Effector memory CD8-positive, alpha-beta T cell (primary cell): ENCODE measurements at places on chromosomes 1 and 21.
A peak's percentile ranks its signal among the peaks of the same experiment; 100 is the strongest.

- DNase-seq = no peak
Observed at GRCh38 chr1:203169770-203170520, 5.7 kb downstream of the MYBPH start.

DNA sequence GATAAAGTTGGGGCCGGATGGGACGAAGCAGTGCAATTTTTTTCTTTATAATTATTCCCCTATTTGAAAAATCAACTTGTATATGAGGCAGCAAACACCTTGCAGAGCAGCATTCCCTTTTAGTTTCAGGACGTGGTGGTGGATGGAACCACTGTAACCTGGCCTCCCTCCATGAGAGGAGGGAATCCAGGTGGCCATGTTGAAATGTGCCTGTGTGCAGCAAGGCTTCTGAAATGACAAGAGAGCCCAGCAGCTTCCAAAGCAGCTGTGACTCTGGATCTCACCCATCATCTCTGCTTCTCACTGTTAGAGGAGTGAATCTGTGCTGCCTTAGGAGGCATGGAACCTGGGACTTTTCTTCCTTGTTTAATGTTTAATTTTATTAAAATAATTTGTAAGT, 42.3 kb downstream of the NFIA start:
- no peak for DNase-seq

DNA sequence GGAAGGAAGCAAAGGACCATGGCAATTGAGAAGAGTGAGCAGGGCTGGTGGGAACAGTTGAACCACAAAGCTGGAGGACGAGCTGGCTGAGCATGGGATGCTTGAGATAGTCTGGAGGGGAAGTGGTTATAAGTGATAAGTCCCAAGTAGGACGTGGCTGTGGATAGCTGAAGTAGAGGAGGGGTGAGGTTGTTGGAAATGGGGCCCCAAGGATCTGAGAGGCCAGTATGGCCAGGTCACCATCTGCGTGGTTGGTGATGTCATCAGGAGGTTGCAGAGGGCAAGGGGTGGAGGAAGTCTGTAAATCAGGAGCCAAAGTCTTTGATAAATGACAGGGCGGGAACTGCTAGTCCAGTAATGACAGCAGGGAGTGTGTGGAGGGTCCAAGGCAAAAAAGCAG, 11.0 kb upstream of the REN start:
- no peak for DNase-seq

DNA sequence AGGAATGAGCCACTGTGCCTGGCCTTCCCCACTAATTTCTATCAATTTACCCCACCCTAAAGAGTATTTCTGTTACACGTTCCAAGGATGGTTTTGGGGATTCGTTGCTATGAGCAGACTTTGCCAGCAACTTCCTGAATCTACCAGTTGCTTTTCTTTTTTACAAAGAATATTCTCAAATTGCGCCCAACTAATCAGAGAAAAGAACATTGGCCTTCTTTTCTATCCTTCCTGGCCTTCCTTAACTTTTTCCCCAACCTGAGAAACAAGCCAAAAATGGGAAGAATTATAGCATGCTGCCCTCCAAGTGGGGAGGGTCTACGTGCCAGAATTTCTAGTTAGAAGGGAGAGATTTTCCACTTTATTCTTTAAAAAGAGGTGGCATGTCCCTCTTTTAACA, 44.9 kb upstream of the SLC45A1 start:
- DNase-seq = no peak

DNA sequence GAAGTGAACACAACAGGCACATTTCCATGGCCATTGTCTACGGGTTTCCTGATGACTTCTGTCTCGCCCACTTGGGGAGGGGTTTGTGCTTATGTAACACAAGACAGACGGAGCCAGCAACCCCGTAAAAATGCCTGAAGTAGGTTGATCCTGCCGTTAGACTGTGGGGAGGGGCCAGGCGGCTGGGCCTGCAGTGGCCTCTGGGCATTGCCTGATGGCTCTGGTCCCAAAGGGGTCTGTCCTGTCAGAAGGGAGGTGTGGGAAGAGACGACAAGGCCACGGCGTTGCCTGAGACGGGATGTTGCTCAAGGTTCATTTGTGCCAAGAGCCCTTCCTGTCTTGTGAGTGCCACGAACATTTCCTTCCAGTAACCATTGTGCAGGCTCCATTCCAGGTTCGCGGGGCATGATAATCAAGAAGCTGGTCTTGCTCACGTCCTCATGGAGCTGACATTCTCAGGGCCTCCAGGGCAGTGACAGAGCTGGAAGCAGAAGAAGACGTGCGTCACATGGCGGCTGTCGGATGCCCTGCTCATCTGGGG, 44.7 kb downstream of the ABCG1 start:
- no peak for DNase-seq

DNA sequence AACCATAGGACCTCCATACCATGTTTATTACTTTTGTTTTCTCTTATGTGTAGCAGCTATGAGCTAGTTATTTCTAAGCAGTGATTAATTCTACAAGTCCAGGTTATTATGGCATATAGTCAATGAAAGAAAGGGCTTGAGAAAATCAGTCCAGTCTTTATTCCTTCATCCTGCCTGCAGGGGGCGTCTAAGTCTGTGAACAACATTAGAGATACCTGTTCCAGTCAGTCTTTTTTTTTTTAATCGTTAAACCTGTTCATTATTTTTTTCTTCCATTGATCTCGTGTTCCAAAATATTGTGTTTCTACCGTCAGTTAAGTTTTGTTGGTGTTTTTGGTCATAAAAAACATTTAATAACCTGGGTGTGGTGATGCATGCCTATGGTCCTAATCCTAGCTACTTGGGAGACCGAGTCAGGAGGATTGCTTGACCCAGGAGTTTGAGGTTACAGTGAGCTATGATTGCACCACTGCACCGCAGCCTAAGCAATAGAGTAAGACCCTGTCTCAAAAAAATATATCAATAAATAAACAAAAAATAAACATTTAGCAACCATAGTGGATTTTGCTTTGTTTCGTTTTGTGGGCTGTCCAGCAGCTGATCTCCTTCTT, 29.4 kb upstream of the CD2 start:
- DNase-seq = peak; percentile 75

DNA sequence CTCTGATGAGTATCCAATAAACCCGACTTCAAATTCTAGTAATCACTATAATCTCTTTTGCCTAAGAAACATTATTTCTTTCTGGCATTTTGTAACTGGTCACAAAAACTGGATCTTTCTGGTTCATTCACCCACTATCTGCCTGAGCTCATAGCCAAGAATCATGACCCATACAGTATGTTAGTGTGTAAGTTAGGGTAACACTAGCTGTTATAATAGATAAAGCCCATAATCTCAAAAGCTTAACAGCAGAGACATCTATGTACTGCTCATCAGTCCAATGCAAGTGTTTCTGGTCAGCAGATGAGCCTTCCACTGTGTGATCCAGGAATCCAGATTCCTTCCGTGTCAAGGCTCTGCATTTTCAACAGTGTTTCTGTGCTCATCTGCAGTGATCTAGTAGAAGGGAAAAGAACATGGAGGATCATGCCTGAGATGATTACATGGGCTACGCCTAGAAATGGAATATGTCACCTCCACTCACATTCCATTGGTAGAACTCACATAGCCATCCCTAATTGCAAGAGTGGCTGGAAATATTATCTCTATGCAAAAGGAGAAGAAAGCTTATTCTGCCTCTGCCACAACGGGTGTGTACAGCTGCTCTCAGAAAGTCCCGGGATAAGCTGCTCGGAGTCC, 27.7 kb downstream of the RRAGC start:
- DNase-seq = no peak

- DNase-seq = no peak
Observed at GRCh38 chr1:113617438-113618141, 141.7 kb downstream of the PHTF1 start.

- DNase-seq = no peak
Observed at GRCh38 chr1:1517973-1518620, 6.1 kb downstream of the ATAD3A start.

DNA sequence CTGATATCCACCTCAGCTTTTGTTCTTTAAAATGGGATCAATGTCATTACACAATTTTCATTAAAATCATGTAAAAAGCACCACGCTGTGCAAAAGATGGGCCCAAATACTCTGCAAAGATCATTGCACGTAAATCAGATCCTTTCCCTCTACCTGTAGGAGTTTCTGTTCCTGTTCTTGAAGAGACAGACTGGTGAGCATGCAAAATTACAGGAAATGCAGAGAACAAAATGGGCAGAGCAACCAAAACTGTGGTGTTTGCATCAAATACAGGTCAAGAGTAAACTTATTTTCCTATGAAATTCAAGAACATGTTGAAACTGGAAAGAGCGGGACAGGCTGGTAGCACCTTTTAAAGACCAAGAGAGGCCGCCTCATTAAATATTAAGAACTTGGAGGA, 294.9 kb upstream of the ADGRL2 start:
- no peak for DNase-seq

GRCh38 chr1:24150234-24151174, 7.6 kb upstream of the IL22RA1 start:
- DNase-seq = peak; percentile 92

- peak; percentile 85 for DNase-seq
Observed at GRCh38 chr1:167687919-167688519, 33.8 kb upstream of the MPZL1 start.

GRCh38 chr1:32448773-32449456, 16.0 kb upstream of the ZBTB8B start:
- no peak for DNase-seq

- DNase-seq = no peak
Observed at GRCh38 chr1:89035080-89035479, 12.4 kb upstream of the GBP3 start.

DNA sequence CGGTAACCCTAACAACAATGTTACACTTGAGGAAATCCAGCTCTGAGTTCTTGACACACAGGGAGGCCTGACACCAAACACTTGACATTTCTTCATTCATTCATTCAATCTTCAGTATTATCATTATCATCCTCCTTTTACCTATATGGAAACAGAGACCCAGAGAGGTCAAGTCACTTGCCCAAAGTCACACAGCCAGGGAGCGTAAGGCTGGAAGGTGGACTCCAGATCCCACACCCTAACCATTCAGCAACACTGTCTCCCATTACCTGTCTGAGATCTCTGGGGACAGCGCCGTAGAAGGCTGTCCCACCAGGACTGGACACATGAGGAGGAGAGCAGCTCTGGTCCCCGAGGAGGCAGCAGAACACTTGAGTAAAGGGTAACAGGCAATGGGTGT, 101.4 kb downstream of the SYF2 start:
- DNase-seq = no peak

DNA sequence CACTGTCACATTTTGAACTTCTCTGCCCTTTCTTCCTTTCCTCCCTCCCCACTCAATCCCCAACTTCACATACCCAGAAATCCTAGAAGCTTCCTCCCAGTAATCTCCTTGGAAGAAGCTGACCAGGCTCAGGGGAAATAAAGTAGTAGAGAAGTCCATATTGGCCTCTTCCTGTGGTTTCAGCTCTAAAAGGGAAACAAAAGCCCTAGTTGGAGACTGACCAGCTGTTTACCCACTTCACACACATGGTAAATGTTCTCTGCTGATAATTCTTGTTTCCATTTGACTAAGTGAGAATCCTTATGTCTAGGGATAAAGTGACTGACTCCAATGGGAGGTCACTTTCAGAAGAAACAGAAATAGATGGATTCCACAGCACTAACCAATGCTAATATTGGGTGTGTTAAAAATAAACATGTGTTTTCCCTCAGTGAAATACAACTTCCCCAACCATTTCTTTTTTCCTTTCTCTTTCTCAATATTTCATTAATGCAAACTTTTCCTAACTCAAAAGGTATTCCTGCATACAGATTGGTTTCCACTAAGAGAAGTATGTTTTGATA, 178.9 kb upstream of the DPT start:
- DNase-seq = no peak

- no peak for DNase-seq
Observed at GRCh38 chr1:65423884-65424572, 3.6 kb downstream of the LEPR start.

DNA sequence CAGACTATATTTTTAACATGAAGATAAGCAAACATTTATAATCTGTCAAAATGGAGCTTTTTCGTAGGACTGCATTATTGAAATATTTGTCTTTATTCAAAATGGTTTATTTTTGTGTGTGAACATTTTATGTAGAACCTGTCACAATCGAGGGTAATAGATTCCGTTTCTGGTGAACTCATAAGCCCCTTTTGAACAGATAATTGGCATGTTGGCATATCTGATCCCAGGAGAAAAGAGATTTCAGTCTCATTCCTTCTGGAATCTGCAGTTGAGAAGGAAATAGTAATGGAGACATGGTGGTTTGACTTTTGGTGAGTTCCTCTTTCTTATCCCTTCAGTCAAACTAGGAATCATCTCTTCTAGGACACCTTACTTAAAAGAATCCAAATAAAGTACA, 427.9 kb upstream of the B3GALT2 start:
- DNase-seq = no peak

GRCh38 chr1:108877348-108878159, 769 bp downstream of the GPSM2 start:
- DNase-seq = no peak

DNA sequence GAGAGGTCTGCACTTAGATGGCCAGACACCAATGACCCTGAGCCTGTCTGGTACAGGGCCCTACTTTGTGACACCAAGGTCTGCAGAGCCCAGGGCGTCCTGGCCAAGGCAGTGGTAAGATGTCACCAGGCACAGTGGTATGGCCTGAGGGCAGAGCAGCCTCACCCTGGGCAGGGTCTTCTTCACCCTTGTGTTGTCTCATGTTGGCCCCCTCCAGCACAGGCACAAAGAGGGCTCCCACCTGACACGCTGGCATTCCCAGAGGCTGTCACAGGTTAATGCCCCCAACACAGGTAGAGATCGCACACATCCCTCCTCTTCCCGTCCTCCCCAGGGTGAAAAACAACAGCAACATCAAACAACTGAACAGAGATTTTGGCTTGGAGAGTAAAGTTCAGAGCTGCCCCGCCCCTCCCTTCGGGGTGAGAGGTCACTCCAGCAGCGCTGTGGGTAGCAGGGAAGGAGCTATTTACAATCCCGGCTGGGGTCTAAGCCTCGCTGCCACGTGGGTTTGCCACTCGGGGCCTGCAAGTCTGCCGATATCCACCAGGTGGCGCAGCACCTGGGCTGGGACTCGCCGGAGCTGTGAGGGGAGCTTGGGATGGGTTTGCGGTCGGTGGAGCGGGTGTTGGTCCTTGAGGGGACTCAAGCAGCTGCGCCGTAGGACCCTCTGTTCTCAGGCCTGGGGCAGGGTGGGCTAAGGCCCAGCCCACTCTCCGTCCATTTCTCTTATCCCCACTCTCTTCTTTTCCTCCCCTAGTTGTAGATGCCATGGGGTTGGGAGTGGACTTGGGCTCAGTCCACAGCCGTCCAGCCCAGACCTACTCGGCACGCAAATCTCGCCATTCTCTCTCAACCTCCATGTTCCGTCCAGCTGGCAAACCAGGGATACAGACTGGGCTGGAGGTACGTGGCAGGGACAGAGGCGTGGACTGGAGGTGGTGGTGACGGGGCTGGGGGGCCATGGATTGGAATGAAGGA, 12.7 kb downstream of the EFNA3 start:
- DNase-seq = peak; percentile 77

GRCh38 chr1:185693654-185694053, 40.5 kb upstream of the HMCN1 start:
- no peak for DNase-seq
